ENCODE measurements at places on chromosomes 1 and 21. TPM values are rescaled to one million over a fixed set of nuclear protein-coding genes. Genes with fewer than 3 reads are reported as not detected.

DNA sequence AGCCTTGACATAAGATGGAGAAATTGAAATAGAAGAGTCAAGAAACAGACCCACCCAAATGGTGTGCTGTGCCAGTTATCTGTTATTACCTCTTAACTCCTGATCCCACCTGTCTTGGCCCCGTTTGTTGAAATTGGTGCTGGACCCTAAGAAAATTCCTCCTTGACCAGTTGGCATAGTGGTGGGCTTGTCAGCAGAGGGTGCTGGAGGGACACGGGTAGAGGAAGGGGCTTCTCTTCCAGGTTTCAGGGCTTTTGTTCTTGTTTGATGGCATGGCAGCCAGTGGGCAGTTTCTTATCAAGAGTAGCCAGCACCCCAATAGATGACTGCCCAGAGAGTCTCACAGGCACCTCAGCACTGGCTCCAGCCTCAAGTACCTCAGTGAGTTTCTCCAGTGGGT is 51.6 kb downstream of the PCBP3 start:
- DNase-seq = no peak

DIO1 gene
- not detected for total RNA-seq

GFI1 gene
- 0.53 TPM for total RNA-seq

TNFRSF9 gene
- total RNA-seq = 1.3 TPM

DNA sequence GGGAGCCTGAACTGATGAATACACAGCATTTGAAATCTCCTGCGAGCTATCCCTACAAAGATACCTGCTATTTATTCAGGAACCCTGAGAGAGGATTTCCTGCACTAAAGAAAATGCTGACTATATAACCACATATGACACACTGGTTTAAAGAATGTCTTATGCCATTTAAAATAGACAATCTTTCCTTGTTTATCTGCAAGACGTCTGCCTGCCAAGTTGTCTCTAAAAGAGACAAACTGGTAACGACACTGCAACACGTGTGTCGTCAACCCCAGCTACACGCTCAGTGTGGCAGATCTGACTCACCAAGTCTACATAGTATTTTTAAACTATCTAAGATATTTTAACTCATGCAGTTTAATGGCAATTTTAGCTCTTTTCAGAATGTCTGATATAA is 42.7 kb downstream of the APP start:
- no peak for DNase-seq

DNA sequence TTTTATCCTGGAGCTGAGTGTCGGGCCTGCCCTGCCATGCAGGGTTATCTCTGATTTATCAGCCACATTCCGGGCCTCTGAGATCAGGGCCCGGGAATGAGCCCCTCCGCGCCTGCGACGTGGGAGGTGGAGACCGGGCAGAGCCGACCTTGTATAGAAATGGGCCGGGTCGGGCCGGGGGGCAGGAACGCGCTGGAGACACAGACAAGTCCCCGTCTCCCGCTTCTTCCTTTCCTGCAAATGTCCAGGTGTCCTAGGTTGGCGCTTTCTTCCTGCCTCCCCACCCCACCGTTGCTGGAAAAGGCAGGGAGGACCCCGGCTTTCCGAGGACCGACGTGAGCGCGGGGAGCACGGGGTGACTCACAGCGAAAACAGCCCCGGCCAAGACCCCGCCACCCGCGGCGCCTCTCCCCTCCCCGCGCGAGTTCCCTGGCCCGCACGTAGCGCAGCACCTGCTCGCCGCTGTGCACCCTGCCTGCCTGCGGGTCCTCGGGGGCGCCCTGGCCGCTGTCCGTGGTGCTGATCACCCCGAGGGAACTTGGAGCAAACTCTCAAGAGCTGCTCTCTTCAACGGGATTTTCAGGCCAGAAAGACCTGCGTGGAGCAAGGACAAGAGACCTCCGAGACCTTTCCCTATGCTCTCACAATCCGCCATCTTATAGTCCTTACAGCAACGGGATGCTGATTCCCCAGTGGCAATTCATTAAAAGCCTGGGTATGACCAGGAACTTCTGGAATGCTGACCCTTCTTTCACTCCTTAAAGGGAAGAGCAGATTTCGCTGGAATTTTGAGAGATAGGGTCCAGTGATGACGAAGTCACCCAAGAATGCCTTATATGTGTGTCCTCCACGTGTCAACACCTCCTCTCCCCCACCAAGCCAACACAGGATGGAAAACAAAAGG is 475 bp upstream of the NPPB start:
- no peak for DNase-seq

Data from PC-9 (cell line).